ENCODE measurements at places on chromosomes 2 and 18.

GRCh38 chr2:120488531-120488930, 142.6 kb downstream of the INHBB start:
- DNase-seq = no peak

DNA sequence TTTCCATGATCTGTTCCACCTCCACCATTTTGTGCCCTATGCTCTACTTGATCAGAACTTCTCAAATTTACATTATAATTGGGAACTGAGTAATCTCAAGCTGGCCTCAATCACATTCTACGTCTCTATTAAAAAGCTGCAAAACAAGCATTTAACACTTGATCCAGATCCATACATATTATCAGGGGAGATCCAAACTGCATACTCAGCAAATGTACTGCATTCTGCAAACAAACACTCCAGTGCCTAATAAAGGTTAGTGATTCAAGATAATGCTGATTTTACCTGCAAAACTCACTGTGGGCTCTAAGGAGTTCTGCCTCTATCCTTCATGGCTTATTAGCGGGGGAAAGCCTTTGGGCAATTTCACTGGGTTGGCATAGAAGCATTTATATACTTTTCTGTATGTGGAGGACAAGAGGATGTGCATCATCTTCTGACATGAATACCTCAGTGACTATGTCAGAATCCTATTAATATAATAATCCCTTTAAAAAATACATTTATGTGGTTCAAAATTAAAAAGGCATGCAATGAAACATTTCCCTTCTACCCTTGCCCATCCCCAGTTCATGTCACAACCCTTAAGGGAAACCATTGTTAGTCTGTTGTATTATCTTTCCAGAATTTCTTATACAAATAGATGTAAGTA, 40.2 kb downstream of the GALNT14 start:
- DNase-seq = no peak

GRCh38 chr2:62410926-62411456, 95.0 kb downstream of the TMEM17 start:
- no peak for DNase-seq

GRCh38 chr2:196990092-196990491, 63.6 kb upstream of the PGAP1 start:
- no peak for DNase-seq

DNA sequence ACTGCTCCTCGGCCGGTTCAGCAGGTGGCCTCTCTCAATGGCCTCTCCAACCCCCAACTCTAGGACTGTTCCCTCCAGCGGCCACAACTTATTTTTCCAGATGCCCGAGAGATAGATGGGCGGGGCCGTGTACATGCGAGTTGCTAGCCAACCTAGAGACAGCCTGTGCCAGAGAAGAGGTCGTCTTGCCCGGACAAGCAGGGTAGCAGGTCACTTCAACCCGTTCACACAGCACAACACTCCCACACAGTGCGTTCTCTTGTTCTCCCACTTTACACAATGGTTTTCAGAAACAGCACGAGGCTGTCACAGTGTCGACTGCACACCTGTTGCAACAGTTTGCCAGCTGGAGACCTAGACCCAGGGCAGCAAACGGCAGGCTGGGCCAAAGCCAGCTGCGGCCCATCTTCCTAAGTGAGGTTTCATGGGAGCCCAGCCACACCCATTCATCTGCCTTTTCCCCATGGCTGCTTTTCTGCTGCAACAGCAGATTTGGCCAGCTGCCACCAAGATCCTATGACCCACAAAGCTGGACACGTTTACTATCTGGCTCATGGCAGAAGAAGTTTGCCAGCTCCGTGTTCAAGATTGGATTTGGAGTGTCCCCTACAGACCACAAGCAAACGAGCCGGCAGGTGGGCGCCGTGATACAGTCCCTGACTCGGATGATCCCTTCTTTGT, 7.3 kb upstream of the PRLH start:
- no peak for DNase-seq

GRCh38 chr2:7774481-7774880, 857.3 kb downstream of the RNF144A start:
- no peak for DNase-seq

GRCh38 chr2:99618579-99619097, 128.8 kb upstream of the REV1 start:
- DNase-seq = no peak

- no peak for DNase-seq
Measured at GRCh38 chr2:50448556-50448955, 583.4 kb downstream of the NRXN1 start.

DNA sequence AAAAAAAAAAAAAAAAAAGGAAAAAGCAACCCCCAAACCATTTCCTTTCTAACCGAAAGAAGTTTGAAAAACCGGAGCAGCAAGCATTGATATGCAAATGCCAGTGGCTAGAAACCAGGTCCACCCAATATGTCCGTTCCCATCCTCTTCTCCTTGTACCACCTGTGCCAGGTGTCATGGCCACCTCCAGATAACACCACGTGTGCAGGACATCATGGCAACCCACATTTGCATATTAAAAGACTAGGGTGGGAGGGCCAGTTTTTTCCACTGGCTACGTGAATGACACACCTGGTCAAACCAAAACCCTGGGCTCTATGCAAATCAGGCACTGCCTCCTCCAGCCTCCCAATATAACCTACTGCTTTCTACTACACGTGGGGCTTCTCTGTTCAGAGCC, 303.3 kb upstream of the GULP1 start:
- no peak for DNase-seq

GRCh38 chr2:9574331-9574730, 18.7 kb upstream of the ADAM17 start:
- DNase-seq = no peak

- no peak for DNase-seq
Measured at GRCh38 chr2:12441750-12442475, 274.8 kb upstream of the TRIB2 start.

- no peak for DNase-seq
Measured at GRCh38 chr2:20391951-20392699, 41.5 kb upstream of the PUM2 start.

DNA sequence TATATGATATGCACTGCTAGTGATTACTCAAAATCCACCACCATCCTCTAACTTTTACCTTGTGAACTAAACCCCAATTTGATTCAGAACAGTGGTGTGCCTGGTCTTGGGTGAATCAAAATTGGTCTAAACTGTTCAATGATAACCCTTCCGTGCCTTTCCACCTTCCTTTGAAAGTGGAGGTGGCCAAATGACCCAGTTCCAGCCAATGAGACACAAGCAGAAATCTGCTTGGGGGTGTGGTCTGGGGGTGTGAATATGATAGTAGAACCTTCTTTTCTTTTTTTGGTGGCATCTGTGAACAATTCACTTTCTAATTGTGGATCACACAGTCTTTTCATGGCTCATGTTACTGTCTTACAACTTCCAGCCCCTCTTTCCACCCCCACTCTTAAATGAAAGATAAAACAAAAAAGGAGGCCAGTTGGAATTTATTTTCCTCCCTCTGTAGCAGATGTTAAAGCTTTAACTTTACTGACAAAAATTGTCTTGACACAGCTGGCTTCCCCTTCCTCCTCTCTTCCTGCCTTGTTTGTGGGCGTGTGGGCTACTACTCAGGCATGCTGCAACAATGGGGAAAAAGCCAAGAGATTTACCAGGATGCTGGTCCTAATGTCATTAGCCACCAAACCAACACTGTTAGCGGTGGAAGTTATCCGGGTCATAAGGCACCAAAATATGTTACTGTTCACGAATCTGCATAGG, 58.8 kb upstream of the ANKRD44 start:
- no peak for DNase-seq

- DNase-seq = no peak
Measured at GRCh38 chr2:34475156-34475555, 876.1 kb upstream of the FAM98A start.

GRCh38 chr2:12119841-12120240, 373.4 kb downstream of the LPIN1 start:
- no peak for DNase-seq

DNA sequence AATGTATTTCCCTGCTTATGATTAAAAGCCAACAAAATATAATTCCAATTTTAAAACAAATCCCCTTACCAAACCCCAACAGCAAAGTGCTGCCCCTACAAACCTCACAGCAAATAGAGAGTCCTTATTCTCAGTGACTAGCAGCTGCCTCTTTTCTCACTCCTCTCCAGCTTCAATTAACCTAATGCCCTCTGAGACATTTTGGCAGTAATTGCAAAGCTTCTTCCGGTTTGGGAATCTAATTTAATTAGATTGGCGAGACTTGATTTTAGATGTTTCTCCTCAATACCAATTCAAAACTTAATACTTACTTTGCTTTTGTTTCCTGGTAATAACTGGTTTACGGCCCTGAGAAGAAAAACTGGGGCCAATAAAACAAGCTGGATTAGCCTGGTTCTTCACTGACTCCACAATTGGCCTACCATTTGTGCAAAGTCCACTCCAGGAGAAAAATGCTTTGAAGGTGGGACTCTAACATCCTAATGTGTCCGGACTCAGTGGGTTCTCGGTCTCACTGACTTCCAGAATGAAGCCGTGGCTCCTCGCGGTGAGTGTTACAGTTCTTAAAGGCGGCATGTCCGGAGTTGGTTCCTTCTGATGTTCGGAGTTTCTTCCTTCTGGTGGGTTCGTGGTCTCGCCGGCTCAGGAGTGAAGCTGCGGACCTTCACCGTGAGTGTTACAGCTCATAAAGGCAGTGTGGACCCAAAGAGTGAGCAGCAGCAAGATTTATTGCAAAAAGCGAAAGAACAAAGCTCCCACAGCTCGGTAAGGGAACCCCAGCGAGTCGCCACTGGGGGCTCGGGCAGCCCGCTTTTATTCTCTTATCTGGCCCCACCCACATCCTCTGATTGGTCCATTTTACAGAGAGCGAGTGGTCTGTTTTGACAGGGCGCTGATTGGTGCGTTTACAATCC, 52.8 kb downstream of the SLC35F5 start:
- DNase-seq = no peak

- DNase-seq = peak; percentile 85
Measured at GRCh38 chr2:69724540-69725159, 17.3 kb upstream of the ANXA4 start.

DNA sequence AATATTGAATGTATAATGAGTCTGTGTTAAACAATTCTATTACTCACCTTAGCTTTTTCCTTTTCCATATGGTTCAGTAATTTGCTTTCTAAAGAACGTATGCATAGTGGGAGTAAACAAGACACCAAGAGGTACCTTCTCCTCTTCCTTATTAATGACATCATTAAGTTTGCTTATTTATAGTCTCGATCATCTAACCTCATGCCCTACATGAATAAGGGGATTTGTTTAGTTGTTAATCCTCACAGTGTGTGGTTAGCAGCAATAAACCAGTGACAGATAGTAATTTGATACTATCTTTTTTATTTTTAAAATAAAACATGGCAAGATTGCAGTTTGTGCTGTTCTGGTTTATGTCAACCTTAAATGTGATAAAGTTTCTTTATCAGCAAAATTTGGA, 69.7 kb downstream of the COBLL1 start:
- DNase-seq = no peak

GRCh38 chr2:173982918-173983317, 17.7 kb upstream of the SP3 start:
- DNase-seq = no peak

DNA sequence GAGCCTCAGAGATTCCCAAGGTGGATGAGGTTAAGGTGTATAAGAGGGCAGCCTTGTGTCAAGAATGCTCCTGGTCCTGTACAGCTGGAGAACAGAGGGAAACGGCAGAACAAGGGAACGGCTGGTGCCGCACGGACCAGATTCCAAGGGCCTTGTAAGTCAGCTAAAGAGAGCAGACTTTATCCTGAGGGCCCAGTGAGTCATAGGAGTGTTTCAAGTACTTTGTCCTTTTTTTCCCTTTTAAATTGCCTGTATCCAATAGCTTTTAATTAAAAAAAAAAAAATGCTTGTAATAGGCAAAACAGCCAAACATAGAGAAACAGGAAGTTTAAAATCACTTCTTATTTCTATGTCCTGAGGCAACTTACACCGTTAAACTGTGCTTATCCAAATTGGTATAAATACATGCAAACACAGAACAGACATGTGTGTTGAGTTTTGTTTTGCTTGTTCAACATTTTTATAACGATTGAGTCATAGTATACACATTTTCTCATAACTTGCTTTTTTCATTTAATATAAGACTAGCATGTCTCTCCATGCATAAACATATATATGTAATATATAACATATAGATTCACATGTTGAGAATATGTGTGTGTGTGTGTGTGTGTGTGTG, 42.1 kb upstream of the EVA1A start:
- no peak for DNase-seq

DNA sequence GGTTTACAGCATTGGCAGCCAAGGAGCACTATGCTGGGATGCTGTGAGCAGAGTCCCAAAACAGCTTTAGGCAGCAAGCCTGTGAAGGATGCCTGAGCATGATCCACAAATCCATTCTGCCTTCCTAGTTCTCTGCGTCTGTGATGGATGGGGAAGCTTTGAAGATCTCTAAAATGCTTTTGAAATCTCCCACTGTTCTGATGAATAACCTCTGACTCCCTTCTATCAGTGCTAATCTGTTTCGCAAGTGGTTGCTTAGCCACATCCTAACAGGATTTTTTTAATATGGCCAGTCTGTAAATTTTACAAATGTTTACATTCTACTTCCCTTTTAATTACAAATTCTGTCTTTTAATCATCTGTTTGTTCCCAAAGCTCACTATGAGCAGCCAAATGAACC, 319.2 kb downstream of the GULP1 start:
- DNase-seq = no peak

All from stimulated activated CD4-positive, alpha-beta T cell treated with anti-CD3 and anti-CD28 coated beads, Interleukin-1b, Interleukin-23, amount 100 ng/mL, for 1 hour (primary cell).